NCI-H748 treated with DMSO at 0.1 percent for 48 hours (cell line): ENCODE measurements at places on chromosomes 6 and 20.

DNA sequence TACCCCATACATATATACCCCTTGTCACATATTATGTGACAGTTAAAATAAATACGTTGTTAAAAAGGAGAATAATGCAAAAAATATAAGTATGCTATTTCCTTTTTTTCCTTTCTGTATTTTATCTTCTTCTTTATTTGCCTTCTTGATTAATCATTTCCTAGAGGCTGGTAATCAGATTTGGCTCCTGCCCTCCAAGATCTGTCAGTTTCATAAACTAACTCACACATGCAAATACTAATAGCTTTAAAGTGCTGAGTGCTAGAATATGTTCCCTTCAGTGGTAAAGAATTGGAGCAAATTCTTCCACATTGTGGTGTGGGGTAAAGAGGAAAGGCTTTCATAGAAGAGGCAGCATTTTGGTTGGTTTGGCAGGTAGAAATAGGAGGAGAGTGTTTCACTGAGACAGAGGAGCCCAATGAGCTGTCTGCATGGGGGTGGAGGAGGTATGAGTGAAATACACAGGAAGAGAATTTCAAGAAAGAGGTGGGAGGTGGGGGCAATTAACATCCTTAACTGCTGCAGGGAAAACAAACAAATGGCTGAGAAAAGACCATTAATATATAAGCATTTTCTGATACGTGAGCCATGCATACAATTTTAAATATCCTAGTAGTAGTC lies 523.9 kb downstream of the BMP2 start:
- no peak for DNase-seq

- DNase-seq = no peak
Observed at GRCh38 chr20:640674-641515, 12.1 kb downstream of the SRXN1 start.

DNA sequence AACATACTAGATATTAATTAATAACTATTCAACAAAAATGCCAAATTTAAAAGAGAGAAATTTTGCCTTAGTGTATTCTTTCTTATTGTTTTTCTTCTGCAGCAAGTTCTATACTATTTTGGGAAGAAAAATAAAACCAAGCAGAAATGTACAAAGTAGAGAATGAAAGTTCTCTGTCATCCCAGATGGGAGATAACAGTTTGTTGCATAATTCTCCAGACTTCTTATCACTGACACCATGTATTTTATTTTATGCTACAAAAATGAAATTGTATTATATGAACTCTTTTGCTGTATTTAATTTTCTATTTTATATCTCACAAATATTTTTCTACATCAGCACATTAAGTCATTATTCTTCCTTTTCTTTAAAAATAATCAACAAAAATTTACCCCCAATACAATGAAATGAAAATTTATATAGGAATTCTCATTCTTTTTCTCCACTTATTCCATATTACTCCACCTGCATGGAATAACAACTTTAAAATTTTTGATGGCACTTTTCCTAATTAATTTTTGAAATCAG lies 18.2 kb downstream of the TMEM244 start:
- DNase-seq = no peak

DNA sequence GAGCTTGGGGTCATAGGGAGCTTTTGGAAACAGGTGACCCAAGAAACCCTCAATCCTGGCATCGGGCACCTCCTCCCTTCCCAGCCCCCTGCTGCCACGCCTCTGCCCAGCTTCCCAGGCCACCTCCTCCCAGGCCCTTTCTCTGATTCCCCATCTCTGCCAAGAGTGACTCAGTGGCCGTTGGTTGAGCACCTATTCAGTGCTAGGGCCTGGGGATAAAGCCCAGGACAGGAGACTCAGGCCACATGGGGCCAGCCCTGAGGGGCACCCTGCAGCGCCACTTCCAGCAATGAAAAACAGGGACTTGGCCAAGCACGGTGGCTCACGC lies 110.1 kb downstream of the ASXL1 start:
- no peak for DNase-seq

DNA sequence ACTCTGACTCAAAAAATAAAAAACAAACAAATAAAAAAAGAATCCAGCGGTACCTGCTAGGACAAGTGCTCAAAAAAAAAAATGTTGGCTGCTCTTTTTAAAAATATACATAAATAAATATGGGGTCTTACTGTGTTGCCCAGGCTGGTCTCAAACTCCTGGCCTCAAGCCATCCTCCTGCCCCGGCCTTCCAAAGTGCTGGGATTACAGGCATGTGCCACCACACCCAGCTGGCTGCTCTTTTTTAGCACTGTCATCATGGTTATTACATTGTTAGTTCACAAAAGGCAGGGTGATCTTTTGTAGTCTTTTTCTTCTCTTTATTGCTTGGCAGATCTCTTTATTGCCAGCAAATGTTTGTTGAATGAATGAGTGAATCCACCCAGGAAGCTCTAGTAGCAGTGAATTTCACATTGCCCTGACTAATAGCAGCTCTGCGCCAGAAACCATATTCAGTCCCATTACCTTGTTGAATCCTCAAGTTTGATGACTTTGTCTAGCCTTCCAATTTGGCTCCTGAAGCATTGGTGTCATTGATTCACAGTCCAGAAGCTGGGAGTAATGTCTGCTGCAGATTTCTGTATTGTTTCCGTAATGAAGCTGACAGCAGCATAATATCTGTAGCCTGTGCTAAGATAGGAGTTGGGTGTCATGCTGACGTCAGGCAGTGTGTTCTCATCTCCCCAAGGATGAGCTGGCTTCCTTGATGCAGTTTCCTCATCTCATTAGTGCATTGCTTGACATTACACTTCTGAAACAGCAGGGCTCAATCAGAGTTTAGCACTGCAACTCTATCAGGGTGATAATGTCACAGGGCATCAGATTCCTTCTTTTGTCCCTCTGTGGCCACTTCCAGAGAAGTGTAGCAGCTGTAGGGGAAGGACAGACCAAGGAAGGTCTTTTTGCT lies 84.9 kb upstream of the TGM3 start:
- no peak for DNase-seq

- no peak for DNase-seq
Observed at GRCh38 chr6:30893001-30893591, 8.8 kb downstream of the DDR1 start.

DNA sequence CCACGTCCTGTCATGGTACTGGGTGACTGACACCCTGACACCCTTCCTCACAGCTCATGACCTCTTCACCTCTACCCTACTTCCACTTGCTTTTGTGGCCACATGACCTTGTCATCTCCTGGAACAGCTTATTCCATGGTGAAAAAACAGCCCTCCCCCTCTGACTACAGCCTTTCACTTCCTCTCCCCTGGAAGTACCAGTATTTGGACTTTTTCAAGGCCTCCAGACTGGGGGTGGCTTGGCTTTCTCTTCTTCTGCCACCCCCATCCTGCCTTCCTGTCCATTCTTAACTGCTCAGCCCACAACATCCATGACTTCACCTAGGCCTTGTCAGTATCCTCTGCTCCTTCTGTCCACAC lies 168.4 kb downstream of the CARMIL1 start:
- no peak for DNase-seq

DNA sequence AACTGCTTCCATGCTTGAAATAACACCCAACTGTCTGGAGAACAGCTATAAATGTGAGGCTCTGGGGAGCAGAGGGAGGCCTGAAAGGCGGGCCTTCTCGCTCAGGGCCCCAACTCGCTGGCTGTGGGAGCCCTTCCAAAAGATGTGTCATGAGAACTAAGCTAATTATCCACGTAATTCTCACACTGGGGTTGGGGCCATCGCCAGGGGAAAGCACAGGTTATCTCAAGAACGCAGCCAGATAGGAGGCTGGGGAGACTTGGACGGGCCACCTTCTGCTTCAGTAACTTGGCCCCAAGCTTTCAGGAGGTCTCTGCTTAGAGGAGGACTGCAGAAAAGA lies 1.6 kb downstream of the PXDC1 start:
- DNase-seq = no peak

DNA sequence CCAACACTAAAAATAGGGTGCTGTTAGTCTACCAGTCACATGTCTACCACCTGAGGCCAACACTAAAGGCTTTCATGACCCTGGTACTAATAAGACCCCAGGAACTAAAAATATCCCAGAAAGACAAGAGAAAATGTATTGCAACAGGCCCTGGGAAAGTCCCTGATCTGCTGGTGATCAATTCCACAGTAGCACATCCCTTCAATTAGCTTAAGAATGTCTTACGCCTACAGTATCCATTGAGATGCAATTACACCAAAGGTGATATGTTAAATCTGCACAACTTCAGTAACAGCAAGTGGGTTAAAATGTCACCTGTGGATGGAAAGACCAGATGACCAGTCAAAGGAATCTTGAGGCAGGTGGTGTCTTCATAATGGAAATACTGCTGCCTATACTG lies 3.1 kb downstream of the SEMG1 start:
- no peak for DNase-seq

DNA sequence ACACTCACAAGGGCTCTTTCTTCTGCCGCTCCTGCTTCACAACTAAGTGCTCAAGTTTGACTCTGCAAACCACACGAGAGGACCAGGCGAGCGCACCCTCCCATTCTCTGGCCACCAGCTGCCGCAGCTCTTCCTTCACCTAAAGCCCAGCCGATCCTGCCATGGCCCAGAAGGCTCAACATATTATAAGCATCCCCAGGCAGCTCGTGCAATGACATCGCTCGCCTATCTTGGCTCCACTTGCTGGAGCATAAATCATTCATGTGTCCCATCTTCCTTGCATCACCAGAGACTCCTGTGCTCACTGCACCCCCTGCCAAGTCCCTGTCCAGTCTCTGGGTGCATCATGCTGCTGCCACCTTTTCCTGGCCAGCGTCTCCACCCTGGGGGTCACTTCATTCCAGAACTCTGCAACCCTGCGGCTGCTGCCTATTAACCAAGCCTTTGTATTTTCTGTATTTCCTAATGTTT lies 59.0 kb downstream of the PSMG4 start:
- DNase-seq = no peak

- no peak for DNase-seq
Observed at GRCh38 chr6:42378536-42378935, 73.2 kb downstream of the TRERF1 start.

DNA sequence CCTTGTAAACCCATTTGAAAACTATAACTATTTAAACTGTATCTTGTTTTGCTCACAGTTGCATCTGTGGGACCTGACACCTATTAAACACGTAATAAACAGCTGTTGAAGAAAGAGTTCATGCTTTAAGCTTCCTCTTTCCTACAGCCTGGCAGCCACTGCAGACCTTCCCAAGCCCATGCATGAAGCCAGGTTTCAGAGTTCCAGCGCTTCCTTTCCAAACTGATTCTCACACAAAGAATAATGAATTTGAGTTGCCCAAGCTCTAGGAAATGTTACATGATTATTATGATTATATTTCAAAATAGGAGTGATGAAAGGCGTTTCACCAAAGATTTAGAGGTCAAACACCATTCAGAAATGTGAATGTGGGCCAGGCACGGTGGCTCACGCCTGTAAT lies 3.7 kb downstream of the AGPAT4 start:
- no peak for DNase-seq

DNA sequence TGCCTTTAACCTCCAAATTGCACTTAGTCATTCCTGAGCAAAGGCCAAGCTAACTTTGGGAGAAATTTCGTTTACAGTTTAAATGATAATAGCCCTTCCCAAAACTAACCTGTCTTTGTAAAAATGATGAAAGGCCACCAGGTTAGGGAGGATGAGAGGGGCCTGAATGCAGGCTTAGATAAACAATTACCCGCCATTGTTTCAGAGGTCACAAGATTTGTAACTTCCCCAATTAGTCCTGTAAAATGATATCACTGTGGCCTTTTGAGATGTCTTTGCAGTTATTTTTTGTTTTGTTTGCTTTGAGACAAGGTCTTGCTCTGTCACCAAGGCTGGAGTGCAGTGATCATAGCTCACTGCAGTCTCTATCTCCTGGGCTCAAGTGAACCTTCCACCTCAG lies 26.3 kb downstream of the GNL1 start:
- DNase-seq = no peak

DNA sequence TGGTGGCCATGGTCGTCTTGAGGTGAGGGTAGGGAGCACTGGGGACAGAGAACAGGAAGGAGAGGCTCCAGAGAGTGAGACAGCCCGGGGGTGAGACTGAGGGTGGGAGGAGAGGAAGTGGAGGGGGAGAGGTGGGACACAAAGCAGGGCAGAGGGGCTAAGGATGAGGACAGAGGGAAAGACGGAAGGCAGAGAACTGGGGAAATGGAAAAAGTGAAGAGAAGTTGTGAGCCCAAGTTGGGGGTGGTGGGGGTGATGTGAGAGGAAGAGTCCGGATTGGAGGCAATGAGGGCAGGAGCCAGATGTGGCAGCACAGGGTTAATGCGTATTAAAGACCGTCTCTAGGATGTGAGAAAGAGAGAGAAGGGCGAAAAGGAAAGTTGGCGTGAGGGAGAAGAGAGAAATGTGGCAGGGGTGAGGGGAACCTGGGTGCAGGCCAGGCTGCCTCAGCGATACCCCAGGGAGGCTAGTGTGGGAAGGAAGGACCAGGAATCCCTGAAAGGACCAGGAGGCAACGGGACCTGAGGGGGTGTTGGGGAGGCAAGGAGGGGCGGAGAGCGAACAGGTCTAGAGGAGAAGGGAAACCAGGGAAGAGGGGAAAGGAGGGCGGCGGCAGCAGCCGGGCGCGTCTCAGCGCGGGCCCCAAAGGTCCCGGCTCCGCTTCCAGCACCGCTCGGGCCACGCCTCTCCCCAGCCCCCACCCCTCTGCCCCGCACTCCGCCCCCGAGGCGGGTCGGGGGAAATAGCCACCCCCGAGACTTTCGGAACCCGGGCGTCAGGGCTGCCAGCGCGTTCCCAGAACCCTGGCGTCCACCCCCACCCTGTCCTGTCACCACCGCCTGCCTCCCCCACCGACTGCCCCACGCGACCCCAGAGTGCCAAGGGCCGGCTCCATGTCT lies at the start of gene PPP1R18:
Gene PPP1R18 (minus strand): TSS at position 637 of the 899 bp plus-strand sequence. CDS start 627 bp downstream, at position 10.
- peak; percentile 41 for DNase-seq

DNA sequence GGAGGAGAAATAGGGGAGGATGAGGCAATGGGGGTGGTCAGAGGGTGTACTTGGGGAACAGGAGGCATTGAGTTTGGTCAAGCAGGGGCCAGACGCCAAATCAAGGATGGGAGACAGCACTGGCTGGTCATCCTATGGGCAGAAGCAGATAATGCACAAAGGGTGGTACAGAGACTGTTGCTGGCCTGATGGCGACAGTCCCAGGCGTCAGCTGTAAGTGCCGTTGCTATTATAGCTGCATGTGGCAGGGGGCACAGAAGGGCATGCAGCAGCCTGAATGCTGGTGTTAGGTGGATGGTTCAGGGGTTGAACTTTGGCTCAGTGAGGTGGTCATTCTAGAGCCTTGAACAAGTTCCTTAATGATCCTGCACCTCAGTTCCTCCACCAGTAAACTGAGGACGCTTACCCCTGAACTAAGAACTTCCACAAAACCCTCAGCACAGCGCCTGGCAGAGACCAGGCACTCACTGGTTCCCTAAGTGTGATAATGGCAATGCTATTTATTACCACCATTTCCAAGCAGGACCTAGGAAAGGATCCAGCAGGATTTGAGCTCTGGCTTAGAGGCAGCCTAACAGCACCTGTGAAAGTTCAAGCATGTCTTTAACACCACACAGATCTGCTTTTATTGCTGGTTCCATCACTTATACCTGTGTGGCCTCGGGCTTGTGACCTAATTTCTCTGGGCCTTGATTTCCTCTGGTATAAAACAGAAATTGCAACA lies 162.7 kb downstream of the INSM1 start:
- no peak for DNase-seq

DNA sequence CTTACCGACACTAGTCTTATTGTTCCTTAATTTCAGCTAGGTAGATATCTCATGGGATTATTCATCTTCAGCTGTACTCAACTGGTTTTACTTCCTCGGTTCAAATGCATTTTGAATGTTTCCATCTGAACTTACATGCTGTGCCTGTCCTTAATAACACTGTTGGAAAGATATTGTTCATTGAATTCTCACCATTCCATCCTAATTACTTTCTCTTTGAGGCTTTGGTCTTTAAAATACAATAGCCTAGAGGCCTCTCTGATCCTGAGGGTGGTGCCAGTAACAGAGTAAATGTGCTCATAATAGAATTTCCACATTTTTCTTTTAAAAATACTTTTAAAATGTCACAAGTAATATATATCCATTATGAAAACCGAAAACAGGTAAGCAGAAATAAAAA lies 54.0 kb downstream of the IL20RA start:
- DNase-seq = peak; percentile 81
